Activated CD4-positive, alpha-beta T cell treated with anti-CD3 and anti-CD28 coated beads, Interleukin-2, amount 50 U/mL, for 1 hour (primary cell): ENCODE measurements at places on chromosomes 6 and 20.

DNA sequence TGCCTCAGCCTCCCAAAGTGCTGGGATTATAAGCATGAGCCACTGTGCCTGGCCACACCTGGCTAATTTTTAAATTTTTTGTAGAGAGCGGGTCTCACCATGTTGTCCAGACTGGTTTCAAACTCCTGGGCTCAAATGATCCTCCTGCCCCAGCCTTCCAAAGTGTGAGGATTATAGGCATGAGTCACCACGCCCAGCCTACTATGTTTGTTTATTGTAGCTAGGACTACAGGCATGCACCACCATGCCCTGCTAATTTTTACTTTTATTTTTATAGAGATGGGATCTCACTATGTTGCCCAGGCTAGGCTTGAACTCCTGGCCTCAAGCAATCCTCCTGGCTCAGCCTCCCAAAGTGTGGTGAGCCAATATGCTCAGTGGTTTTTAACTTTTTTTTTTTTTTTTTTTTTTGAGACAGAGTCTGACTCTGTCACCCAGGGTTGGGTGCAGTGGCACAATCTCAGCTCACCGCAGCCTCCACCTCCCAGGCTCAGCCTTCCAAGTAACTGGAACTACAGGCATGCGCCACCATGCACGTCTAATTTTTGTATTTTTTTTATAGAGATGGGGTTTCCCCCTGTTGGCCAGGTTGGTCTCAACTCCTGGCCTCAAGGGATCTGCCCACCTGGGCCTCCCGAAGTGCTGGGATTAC is 12.0 kb upstream of the DDX43 start:
- no peak for DNase-seq

DNA sequence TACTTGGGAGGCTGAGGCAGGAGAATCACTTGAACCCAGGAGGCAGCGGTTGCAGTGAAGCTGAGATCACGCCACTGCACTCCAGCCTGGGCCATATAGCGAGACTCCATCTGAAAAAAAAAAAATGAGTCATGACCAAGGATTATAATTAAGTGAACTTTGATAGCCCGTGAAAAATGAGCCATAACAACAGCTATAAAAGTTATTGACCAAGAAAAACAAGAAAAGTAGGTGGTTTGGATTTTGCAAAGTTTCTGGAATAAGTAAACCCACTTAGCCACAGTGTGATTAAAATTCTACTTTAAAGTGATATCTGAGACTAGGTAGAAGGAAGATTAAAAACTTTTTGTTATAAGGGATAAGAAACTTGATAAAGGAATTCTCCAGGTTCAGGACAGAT is 25.9 kb upstream of the BCLAF1 start:
- DNase-seq: no peak

DNA sequence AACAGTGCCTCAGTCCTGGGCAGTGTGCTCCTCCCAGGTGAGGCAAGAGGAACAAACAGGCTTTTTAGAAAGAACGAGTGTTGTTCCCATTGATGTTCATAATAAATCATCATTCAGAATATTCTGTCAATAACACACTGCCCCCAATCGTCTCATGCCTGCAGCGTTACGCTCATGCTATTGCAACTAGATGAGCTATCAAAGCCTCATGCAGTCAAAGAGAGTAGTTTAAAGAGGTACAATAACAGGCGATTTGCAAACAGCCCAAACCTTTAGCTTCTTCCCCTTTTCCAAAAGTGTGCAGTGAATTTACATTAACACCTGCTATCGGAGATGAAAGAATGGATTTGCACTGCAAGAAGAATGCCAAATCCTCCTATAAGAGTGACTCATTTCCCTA is 1164.7 kb upstream of the MAP3K7 start:
- no peak for DNase-seq

DNA sequence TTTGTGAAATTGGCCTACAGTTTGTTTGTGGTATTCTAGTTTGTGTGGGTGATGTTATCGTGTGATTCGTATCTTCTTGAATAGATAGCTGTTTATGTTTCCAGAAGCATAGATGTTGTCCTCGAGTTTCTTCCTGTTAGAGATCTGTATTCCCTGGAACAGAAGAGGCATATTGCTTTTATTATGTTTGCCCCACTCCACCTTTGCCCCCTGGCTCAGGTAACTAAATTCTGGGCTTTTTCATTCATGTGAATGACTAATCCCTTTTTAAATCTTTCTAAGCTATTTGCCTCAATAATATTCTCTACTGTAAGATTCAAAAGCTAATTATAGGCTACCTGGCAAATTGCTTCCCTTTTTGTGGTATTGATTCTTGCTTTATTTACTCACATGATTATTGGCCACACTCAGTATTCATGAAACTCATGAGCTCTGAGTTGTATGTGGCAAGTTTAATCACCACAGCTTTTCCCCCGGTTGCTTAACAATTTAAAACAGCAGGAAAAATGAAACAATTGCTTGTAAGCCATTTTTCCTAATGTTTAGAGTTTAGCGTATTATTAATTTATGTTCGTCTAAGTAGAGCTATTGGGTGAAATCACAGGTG is 12.6 kb downstream of the RNF217 start:
- no peak for DNase-seq

DNA sequence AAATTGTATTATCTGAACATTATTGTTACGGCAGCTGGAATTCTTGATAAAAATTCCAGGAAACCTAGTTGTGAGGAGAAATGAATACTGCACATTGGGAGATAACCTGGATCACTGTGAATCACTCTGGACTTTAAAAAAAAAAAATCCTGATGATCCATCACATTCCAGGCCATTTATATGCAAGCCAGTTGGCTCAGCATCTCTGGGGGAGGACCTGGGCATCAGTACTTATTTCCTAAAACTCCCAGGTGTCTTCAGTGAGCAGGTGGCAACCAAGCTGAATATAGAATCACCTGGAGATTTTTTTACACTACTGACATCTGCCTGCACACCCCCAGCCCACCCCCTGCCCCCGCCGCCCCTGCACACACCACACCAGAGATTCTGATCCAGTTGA is 39.1 kb upstream of the SIRT5 start:
- DNase-seq: no peak

DNA sequence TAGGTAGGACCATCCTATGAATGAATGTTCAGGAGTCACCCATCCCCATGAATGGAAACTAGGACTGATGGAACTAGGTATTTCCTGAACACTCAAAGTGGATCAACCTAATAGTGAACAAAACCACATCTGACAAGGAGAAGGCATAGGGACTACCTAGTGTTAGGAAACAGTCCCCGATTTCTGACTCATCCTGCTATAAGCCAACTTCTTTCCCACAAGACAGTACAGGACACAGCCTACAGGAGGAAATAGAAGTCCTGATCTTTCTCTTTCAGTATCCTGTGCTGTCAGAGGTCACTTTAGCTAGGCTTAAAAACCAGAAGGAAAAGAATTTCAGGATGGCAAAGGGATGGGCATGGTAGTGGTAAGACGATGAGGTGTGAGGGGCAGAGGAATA is 19.5 kb upstream of the GMDS start:
- no peak for DNase-seq

DNA sequence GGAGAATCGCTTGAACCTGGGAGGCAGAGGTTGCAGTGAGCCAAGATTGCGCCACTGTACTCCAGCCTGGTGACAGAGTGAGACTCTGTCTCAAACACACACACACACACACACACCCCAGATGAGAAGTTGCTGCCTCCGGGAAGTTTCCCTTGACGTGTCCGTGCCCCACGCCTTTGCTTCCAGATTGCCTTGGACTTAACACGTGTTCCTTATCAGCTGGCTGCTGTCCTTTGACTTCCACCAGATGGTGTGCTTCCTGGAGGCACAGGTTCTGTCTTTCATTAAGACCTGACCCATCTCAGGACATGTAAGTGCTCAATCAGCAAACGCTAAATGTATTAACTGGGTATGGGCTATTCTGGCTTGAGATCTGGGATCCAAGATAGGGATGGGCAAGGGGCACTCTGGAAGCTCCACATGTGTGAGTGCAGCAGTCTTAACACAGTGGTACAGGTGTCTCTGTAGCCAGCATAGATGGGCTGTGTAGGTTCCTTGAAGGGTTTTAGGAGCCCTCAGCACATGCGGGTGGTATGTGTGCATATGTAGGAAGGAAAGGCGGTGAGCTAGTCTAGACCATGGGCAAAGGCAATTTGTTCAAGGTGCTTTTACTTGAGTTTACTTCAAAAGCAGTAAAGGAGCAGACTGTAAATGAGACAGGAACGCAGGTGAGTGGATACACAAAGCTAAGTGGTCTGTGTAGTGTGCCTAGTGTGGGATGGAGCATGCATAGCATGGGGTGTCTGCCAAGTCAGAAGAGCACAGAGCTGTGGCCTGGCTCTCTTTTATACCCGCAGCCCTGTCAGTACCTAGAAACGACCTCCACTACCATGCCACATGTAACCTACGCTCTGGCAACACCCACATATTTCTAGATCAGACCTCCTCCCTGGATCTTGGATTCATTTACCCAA is 11.6 kb downstream of the PIGT start:
- DNase-seq: no peak

DNA sequence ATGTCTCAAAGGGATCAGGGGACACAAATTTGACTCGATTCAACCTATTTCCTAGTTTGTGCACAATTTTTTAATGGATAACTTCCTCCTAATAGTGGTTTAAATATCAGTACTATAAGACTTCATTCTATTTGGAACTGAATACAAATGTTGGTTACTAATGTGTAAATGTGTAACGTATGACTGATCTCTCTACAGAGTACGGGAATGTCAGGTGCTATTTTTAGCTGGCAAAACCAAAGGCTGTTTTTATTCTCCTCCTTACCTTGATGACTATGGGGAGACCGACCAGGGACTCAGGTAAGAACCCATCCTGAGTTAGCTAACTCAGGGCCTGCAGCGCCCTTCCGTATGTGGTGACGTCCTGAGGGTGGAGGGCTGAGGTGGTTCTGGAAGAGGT is 33.0 kb downstream of the PRPH2 start:
- DNase-seq: no peak

GRCh38 chr20:45218636-45219035 is 2.5 kb upstream of the SEMG2 start:
- no peak for DNase-seq

DNA sequence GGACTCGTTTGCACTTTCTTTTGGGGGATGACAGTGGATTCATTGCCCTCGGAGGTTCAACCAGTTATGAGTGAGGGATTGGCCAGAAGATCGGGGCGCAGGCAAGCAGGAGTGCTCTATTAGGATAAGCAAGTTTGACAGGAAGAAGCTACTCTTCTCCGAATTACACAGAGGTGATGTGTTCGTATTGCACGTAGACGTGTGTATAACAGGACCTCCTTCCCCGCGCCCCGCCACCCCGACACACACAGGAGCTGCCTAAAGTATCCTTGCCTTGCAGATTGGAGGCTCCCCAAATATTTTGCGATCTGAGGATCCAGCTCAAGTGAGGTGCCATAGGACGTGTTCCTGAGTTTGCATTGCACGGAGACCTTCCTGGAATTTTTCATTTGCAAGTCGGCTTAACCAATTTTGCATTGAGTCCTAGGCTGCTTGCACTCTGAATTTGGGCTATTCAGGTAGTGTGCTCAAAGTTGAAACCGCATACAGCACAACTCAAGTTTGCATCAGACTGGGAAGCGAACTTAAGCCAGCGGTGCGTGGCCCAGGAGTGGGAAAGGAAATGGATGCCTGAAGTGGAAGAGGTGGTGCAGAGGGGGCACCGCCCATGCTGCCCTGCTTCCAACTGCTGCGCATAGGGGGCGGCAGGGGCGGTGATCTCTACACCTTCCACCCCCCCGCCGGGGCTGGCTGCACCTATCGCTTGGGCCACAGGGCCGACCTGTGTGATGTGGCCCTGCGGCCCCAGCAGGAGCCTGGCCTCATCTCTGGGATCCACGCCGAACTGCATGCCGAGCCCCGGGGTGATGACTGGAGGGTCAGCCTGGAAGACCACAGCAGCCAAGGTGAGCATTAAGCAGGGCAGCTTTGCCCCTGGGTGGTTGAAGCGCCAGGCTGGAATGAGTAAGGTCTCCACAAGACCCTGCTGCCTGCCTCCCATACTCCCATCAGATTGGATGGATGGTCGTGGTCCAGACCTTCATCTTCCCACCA is 770 bp downstream of the TCF19 start:
- no peak for DNase-seq

GRCh38 chr20:33728463-33728862 is 3.3 kb upstream of the ZNF341 start:
- DNase-seq: no peak

DNA sequence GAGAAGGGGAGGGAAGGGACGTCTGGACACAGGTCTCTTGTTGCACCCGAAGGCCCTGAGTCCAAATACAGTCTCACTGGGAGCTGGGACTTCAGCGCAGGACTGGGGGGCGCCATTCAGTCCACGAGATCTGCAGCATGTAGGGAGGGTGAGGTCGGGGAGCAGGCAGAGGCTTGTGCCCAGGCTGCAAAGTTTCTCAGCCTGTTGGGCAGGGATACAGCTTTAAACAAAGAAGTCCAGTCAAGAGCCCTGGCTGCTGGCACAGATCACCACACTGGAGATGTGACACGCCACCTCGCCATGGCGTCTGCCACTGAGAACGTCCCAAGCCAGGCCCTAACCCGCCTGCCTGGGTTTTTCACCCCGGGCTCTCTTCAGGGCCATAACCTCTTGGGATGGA is 256.6 kb downstream of the DLL1 start:
- DNase-seq: no peak

GRCh38 chr6:24490948-24491347 is 1.6 kb upstream of the GPLD1 start:
- no peak for DNase-seq

- no peak for DNase-seq
These were observed 212.6 kb downstream of the MAFB start for GRCh38 chr20:40476461-40476860.

- no peak for DNase-seq
These were observed 222.6 kb downstream of the ZMYND8 start for GRCh38 chr20:47133809-47134456.
